ENCODE measurements at places on chromosomes 2 and 18. TPM values are rescaled to one million over a fixed set of nuclear protein-coding genes. Genes with fewer than 3 reads are reported as not detected.
A peak's percentile ranks its signal among the peaks of the same experiment; 100 is the strongest.

DNA sequence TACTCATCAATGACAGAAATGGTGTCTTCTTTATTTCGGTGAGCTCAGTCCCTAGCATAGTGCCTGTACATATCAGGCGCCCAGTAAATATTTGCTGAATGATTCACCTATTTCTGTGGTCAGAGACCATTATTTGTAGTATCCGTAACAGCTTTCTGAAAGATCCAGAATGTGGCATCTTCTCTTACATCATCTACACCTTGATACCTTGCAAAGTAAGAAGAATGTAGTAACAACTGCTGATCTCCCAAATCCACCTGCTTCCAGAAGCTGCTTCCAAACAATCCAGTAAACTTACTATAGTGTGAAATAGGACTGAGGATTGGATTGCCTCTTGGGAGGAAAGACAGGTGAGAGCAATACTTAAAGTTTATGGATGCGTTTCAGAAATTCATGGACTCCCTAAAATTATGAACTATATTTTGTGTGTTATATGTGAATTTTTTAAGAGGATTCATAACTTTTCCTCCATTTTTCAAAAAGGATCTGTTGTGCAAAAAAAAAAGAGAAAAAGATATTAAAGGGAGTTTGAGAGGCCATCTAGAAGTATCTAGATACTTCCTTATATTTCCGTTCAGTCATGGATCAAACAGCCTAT lies 945 bp upstream of the ASXL2 start:
- no peaks in the 10 kb centered on the region for H3K36me3 ChIP-seq
- DNase-seq, result no peak
- H3K27ac ChIP-seq, result peak overlapping the region; percentile 36
- no peak overlapping the region for H3K4me3 ChIP-seq
- H3K4me1 ChIP-seq, result peaks cover 10% of the 10 kb centered on the region

C2orf92 gene
- total RNA-seq, result 25.4 TPM

DNA sequence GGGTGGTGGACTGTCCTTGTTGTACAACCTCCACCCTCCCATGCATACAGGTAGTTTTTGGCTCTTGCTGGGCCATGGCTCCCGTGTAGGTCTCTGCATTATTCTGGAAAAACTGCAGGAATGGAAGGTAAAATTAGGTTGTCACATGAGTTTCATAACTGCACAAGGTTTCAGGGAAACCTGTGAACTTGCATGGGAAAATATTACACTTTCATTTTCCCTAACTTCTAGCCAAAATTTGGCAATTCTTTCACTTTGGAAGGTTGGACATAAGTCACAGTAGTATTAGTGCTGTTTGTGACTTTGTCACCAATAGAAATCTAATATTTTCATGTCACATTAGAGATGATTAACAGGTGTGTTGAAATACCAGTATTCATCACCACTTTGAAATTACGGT lies 118.1 kb upstream of the MGAT5 start:
- no peak overlapping the region for H3K27ac ChIP-seq
- peaks cover 22% of the 10 kb centered on the region for H3K4me1 ChIP-seq
- no peak for DNase-seq
- H3K27me3 ChIP-seq, result no peaks in the 10 kb centered on the region
- no peaks in the 10 kb centered on the region for H3K36me3 ChIP-seq

- H3K36me3 ChIP-seq, result no peaks in the 10 kb centered on the region
- H3K4me1 ChIP-seq, result no peaks in the 10 kb centered on the region
- H3K27ac ChIP-seq, result no peak overlapping the region
- H3K4me3 ChIP-seq, result no peak overlapping the region
- no peak for DNase-seq
Observed at GRCh38 chr2:85457877-85458316, 39.4 kb downstream of the SH2D6 start.

SOX11 gene
- total RNA-seq, result not detected

DNA sequence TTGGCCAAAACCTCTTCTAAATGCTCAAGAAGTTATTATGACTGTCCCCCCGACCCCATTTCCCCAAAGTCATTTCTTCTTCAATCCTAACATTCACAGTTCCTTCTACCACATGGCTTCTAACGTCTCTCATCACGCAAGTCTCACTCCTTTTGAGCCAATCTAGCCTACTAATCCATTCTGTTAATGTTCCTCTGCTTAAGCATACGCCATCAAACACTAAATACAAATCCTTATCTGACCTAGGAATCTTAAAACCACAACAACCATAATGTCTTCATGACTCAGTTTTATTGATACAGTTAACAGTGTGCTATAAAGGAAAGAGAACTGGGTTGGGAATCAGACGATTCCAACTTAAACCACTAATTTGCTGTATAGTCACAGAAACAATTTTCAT lies 23.9 kb downstream of the HNRNPLL start:
- no peaks in the 10 kb centered on the region for H3K27me3 ChIP-seq
- H3K4me3 ChIP-seq, result no peak overlapping the region
- DNase-seq, result no peak
- no peak overlapping the region for H3K27ac ChIP-seq

GRCh38 chr18:70243131-70243929 lies 37.8 kb upstream of the RTTN start:
- H3K4me3 ChIP-seq, result no peak overlapping the region
- no peaks in the 10 kb centered on the region for H3K27me3 ChIP-seq
- no peak overlapping the region for H3K27ac ChIP-seq
- no peak for DNase-seq
- no peaks in the 10 kb centered on the region for H3K36me3 ChIP-seq
- H3K4me1 ChIP-seq, result no peaks in the 10 kb centered on the region

GRCh38 chr18:31592506-31593157 lies 955 bp downstream of the TTR start:
- H3K36me3 ChIP-seq, result no peaks in the 10 kb centered on the region
- no peak overlapping the region for H3K27ac ChIP-seq
- no peaks in the 10 kb centered on the region for H3K4me1 ChIP-seq
- DNase-seq, result no peak

DNA sequence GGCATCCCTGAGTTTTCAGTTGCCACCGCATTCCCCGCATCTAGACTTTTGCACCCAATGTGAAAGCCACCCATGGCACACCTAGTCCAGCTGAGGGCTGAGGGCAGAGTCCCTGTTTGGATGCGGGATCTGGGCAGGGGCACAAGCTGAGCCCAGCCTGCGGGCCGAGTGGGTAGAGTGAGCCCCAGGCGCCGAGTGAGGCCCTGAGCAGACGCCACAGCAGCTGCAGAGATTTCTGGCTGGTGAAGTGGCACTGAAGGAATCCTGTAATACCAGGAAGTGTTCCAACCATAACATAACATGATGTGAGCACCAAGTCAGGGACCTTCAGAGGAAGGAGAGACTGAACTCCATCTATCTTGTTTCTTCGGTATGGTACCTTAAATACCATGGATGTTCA lies 27.7 kb upstream of the FRZB start:
- no peaks in the 10 kb centered on the region for H3K27me3 ChIP-seq
- no peak for DNase-seq
- no peak overlapping the region for H3K4me3 ChIP-seq
- no peaks in the 10 kb centered on the region for H3K36me3 ChIP-seq
- H3K4me1 ChIP-seq, result no peaks in the 10 kb centered on the region
- H3K27ac ChIP-seq, result no peak overlapping the region

RND3 gene
- 13.7 TPM for total RNA-seq

GRCh38 chr2:196284144-196284844 lies 112.9 kb upstream of the STK17B start:
- H3K27ac ChIP-seq, result no peak overlapping the region
- H3K36me3 ChIP-seq, result no peaks in the 10 kb centered on the region
- no peak overlapping the region for H3K4me3 ChIP-seq
- DNase-seq, result no peak
- peaks cover 15% of the 10 kb centered on the region for H3K4me1 ChIP-seq

- H3K36me3 ChIP-seq, result no peaks in the 10 kb centered on the region
- DNase-seq, result no peak
- H3K27ac ChIP-seq, result no peak overlapping the region
- no peaks in the 10 kb centered on the region for H3K4me1 ChIP-seq
Observed at GRCh38 chr2:68604077-68604476, 39.3 kb upstream of the PROKR1 start.

SIX3 gene
- not detected for total RNA-seq

- no peak overlapping the region for H3K27ac ChIP-seq
- no peak for DNase-seq
- H3K36me3 ChIP-seq, result no peaks in the 10 kb centered on the region
- H3K27me3 ChIP-seq, result no peaks in the 10 kb centered on the region
Observed at GRCh38 chr2:233346930-233347329, 7.4 kb upstream of the DGKD start.

- H3K4me3 ChIP-seq, result no peak overlapping the region
- no peak overlapping the region for H3K27ac ChIP-seq
- no peak for DNase-seq
- H3K36me3 ChIP-seq, result peaks cover 23% of the 10 kb centered on the region
- H3K4me1 ChIP-seq, result no peaks in the 10 kb centered on the region
- H3K27me3 ChIP-seq, result no peaks in the 10 kb centered on the region
Observed at GRCh38 chr2:32506446-32506845, 121.4 kb upstream of the TTC27 start.

DNA sequence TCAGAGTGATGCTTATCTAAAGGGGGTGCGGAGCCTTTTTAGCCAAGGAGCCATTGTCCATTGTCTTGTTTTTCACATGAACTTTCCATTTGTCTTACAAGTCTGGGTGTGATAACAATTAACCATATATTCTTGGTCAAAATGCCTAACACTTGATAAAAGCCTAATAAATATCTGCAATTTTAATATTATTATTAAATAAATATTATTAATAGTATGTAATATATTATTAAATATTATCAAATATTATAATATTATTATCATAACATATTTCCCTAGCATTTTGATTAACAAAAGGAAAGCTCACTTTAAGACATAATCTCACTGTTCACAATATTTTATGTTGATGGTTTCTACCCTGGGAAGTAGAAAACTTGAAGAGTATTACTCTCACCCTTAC lies 1143.6 kb upstream of the GYPC start:
- H3K27ac ChIP-seq, result no peak overlapping the region
- no peak overlapping the region for H3K4me3 ChIP-seq
- H3K4me1 ChIP-seq, result no peaks in the 10 kb centered on the region

- H3K27me3 ChIP-seq, result no peaks in the 10 kb centered on the region
- no peaks in the 10 kb centered on the region for H3K36me3 ChIP-seq
- no peaks in the 10 kb centered on the region for H3K4me1 ChIP-seq
- H3K27ac ChIP-seq, result no peak overlapping the region
Observed at GRCh38 chr18:60668583-60668982, 296.0 kb upstream of the MC4R start.

GRCh38 chr2:19362094-19362754 lies 3.8 kb upstream of the OSR1 start:
- H3K27me3 ChIP-seq, result peaks cover 14% of the 10 kb centered on the region
- peaks cover 21% of the 10 kb centered on the region for H3K4me1 ChIP-seq
- no peak for DNase-seq
- H3K36me3 ChIP-seq, result no peaks in the 10 kb centered on the region
- H3K4me3 ChIP-seq, result peak overlapping the region; percentile 35
- peak overlapping the region; percentile 61 for H3K27ac ChIP-seq

TLX2 gene
- total RNA-seq, result not detected

GRCh38 chr2:213834746-213835145 lies 550.5 kb downstream of the SPAG16 start:
- H3K36me3 ChIP-seq, result no peaks in the 10 kb centered on the region
- no peaks in the 10 kb centered on the region for H3K27me3 ChIP-seq
- no peak overlapping the region for H3K27ac ChIP-seq

- no peaks in the 10 kb centered on the region for H3K36me3 ChIP-seq
- no peak overlapping the region for H3K4me3 ChIP-seq
- no peak overlapping the region for H3K27ac ChIP-seq
- no peaks in the 10 kb centered on the region for H3K27me3 ChIP-seq
- H3K4me1 ChIP-seq, result no peaks in the 10 kb centered on the region
- no peak for DNase-seq
Observed at GRCh38 chr2:140744379-140744778, 1386.4 kb downstream of the LRP1B start.

ROCK1 gene
- total RNA-seq, result 68.9 TPM

DNA sequence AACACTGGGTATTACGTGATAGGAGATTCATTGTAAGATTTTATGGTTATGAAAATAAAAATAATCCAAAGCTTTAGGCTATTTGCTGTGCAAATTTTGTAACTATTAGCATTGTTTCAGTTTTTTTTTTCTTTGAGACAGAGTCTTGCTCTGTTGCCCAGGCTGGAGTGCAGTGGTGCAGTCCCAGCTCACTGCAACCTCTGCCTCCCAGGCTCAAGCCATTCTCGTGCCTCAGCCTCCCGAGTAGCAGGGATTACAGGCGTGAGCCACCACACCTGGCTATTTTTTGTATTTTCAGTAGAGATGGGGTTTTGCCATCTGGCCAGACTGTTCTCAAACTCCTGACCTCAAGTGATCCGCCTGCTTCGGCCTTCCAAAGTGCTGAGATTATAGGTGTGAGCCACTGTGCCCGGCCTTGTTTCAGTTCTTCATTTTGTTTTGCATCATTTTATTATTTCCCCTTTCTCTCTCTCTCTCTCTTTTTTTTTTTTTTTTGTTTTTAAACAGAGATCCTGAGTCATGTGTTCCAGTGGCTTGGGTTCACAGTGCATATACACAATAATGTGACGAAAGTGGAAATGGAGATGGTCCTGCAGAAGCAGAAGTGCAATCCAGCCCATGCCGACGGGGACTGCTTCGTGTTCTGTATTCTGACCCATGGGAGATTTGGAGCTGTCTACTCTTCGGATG lies 25.8 kb downstream of the CASP10 start:
- H3K4me3 ChIP-seq, result no peak overlapping the region
- H3K36me3 ChIP-seq, result no peaks in the 10 kb centered on the region
- H3K27ac ChIP-seq, result no peak overlapping the region
- DNase-seq, result no peak
- H3K4me1 ChIP-seq, result peaks cover 2% of the 10 kb centered on the region

DNA sequence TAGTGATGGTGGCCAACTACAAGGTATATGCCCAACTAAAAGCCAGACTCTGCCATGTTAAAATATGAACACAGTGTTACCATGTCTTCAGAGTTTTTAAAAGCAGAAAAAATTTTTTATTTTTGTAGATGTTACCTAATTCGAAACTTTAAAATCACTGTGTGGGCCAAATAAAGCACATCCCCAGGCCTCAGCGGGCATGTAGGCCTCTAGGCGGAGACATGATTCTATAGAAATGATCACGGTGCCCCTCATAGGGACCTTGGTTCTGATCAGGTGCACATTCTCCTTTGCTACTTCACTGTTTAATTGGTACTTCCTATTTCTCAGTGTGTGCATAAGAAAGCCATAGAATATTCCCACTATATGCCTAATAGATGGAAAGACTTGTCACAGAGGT lies 349.2 kb downstream of the XIRP2 start:
- H3K4me3 ChIP-seq, result no peak overlapping the region
- DNase-seq, result no peak
- no peaks in the 10 kb centered on the region for H3K36me3 ChIP-seq
- no peaks in the 10 kb centered on the region for H3K27me3 ChIP-seq
- H3K4me1 ChIP-seq, result no peaks in the 10 kb centered on the region

UGT1A9 gene
- not detected for total RNA-seq

- no peak for DNase-seq
- no peaks in the 10 kb centered on the region for H3K36me3 ChIP-seq
- H3K27me3 ChIP-seq, result no peaks in the 10 kb centered on the region
- H3K27ac ChIP-seq, result no peak overlapping the region
Observed at GRCh38 chr2:230871361-230872150, 6.8 kb downstream of the ITM2C start.

CENPA gene
- total RNA-seq, result not detected

GRCh38 chr2:3488855-3489763 lies 30.2 kb downstream of the ADI1 start:
- peaks cover 6% of the 10 kb centered on the region for H3K4me1 ChIP-seq
- H3K36me3 ChIP-seq, result no peaks in the 10 kb centered on the region
- peak overlapping the region; percentile 75 for H3K27ac ChIP-seq
- peak; percentile 90 for DNase-seq

- no peaks in the 10 kb centered on the region for H3K4me1 ChIP-seq
- no peak for DNase-seq
- H3K4me3 ChIP-seq, result no peak overlapping the region
Observed at GRCh38 chr2:160087854-160088745, 25.7 kb upstream of the PLA2R1 start.

Measured in thyroid gland (tissue), 4 donors.